ENCODE measurements at places on chromosomes 6 and 20. TPM values are rescaled to one million over a fixed set of nuclear protein-coding genes. Genes with fewer than 3 reads are reported as not detected.
A peak's percentile ranks its signal among the peaks of the same experiment; 100 is the strongest.

The MYH7B gene
- total RNA-seq: 0.19 TPM

DNA sequence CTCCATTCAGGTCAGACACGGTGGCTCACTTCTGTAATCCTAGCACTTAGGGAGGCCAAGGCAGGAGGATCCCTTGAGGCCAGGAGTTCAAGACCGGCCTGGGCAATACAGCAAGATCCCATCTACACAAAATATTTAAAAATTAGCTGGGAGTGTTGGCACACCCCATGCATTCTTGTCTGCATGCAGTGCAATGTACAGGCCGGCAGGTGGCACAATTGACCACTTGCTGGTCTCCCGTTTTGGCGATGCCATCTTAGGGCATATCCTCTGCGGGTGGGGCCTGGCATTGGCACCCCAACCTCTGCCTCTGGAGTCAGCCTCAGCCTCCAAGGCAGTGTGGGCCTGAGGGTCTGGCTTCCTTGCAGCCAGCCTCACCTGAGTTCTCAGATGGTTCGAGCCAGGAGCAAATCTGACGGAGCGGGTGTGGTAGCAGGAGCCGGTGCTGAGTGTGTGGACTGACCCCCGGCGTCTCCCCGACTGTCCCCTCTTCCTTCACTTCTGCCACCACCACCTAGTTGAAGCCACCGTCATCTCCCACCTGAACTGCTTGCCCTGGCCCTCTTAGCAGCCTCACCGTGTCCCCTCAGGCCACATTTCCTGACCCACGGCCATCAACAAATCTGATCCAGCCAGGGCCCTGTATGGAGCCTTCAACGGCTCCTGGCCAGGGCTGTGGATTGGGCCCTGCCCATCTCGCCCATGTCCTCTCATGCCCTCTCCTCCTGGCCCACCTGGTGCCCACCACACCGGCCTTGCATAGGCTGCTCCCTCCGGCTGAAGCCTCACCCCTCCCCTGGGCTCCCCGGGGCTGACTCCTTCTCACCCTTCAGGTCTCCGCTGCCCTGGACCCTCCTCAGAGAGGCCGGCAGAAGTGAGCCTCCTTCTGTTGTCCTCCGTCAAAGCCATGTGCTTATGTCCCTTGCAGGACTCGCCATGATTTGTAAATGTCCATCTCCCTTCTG, 44.0 kb downstream of the EFCAB8 start:
- H3K36me3 ChIP-seq: no peaks in the 10 kb centered on the region
- DNase-seq: peak; percentile 89
- H3K27ac ChIP-seq: no peak overlapping the region
- H3K4me1 ChIP-seq: peaks cover 6% of the 10 kb centered on the region
- H3K27me3 ChIP-seq: no peaks in the 10 kb centered on the region

- H3K27me3 ChIP-seq: peaks cover 59% of the 10 kb centered on the region
- H3K36me3 ChIP-seq: no peaks in the 10 kb centered on the region
- DNase-seq: no peak
- H3K4me1 ChIP-seq: no peaks in the 10 kb centered on the region
- no peak overlapping the region for H3K4me3 ChIP-seq
These were observed 30.8 kb downstream of the IL20RA start for GRCh38 chr6:137013738-137014602.

- DNase-seq: no peak
- H3K36me3 ChIP-seq: no peaks in the 10 kb centered on the region
- H3K27me3 ChIP-seq: no peaks in the 10 kb centered on the region
- H3K27ac ChIP-seq: no peak overlapping the region
- H3K4me1 ChIP-seq: no peaks in the 10 kb centered on the region
These were observed 392.9 kb downstream of the GJA1 start for GRCh38 chr6:121828146-121828886.
